ENCODE measurements at places on chromosomes 6 and 20. TPM values are rescaled to one million over a fixed set of nuclear protein-coding genes. Genes with fewer than 3 reads are reported as not detected.

Gene SENP6
- total RNA-seq = 50.8 TPM

DNA sequence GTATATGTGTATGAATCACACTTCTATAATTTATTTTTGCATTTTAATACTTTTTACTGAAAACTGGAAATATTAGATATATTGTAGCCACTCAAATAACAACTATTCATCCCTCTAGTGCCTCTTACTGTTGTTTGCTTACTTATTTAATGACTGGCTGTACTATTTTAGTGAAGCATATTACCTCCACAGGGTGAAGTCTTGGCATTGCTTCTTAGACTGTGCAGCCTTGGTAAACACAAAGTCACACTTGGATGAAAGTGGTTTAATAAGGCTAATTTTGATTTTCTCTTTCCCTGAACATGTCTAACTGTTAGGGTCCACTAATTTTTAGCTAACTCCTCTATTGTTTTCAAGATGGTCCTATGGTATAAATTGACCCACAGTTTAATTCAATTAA, 1043.2 kb upstream of the ADGRB3 start:
- no peak overlapping the region for H3K4me3 ChIP-seq
- no peak for DNase-seq
- no peaks in the 10 kb centered on the region for H3K27me3 ChIP-seq

DNA sequence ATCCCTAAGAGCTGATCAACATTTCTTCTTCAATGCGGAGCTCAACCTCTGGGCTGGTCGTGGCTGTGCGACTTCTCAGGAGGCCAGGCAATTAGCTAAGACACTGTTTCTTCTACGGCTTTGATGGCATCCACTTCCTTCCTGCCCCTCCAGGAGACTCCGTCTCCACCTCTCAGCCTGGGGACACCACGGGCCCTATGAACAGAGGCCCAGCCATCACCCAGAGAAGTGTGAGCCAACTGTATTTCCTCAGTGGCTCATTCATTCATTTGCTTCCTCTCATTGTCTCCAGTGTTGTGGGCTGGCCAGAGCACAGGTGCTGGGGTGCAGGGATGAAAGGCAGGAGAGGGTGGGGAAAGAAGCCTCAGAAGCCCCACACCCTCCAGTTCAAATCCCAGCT, 51.8 kb upstream of the APCDD1L start:
- no peak for DNase-seq
- H3K27ac ChIP-seq = no peak overlapping the region
- no peaks in the 10 kb centered on the region for H3K27me3 ChIP-seq
- no peak overlapping the region for H3K4me3 ChIP-seq
- no peaks in the 10 kb centered on the region for H3K4me1 ChIP-seq

DNA sequence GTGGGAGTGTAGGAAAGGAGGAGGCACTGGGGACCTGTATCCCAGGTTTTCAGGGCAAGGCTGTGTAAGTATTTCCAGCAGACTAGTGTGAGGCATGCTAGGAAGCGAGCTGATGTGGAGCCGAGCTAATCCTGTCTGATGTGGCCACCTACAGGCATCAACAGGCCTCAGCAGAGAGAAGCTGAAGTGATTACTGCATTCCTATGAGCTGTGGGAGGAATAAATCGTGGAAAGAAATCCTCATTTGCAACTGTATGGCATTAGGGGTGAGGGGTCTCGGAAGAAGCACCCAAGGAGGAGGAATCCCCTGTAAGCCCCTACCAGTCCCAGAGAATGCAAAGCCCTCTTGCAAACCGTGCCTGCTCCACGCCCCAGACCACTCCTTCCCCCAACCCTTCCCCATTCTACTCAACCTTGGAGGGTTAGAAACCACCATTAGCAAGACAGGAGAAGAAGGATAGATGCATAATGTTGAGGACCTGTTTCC, 41.6 kb downstream of the C6orf15 start:
- H3K27me3 ChIP-seq = no peaks in the 10 kb centered on the region
- H3K4me3 ChIP-seq = no peak overlapping the region
- no peaks in the 10 kb centered on the region for H3K36me3 ChIP-seq
- DNase-seq = peak; percentile 89
